ENCODE measurements at places on chromosomes 7 and 10.

GRCh38 chr10:49762566-49762877 is 399 bp upstream of the OGDHL start:
- no peak for DNase-seq

DNA sequence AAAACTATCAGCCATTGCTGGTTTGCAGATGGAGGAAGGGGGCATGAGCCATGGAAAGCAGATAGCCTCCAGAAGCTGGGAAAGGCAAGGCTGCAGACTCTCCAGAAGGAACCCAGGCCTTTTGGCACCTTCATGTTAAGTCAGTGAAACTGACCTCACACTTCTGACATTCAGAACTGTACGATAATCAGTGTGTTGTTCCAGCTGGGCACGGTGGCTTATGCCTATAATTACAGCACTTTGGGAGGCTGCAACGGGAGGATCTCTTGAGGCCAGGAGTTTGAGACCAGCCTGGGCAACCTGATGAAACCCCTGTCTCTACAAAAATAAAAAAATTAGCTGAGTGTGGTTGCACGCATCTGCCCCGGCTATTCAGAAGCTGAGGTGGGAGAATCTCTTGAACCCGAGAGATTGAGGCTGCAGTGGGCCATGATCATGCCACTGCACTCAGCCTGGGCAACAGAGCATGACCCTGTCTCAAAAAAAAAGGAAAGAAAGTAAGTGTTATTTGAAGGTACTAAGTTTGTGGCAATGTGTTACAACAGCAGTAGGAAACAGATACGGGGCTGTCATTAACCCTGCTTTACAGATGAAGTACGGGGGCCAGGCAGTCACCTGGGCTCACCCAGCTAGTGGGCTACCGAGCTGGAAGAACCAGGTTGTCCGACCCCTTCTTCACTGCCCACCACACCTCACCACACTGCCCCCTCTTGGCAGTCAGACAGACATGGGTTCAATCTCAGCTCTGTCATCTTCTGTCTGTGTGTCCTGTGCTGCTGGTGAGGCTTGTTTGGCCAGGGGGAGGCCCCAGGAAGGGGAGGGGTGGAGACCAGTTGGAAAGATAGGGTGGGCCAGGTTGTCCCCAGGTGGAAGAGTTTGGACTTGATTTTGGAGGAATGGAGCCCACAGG is 18.3 kb downstream of the CHST3 start:
- no peak for DNase-seq

DNA sequence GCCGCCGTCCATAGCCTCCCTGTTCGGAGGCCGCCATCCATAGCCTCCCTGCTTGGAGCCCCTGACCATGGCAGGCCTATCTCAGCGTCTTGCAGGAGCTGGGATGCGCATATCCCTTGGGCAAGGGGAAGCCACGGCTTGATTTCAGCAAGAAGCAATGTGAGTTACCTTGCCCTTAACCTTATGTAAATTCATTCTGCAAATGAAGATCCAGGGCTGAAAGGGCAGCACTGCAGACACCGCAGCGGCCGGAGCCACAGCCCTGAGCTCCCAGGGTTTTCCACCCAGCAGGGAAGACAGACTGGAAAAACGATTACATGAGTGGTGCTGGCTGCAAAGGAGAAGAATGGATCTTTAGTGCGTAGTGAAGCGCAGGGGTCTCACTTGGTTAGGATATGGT is 95.8 kb downstream of the SEC61G start:
- DNase-seq = no peak

DNA sequence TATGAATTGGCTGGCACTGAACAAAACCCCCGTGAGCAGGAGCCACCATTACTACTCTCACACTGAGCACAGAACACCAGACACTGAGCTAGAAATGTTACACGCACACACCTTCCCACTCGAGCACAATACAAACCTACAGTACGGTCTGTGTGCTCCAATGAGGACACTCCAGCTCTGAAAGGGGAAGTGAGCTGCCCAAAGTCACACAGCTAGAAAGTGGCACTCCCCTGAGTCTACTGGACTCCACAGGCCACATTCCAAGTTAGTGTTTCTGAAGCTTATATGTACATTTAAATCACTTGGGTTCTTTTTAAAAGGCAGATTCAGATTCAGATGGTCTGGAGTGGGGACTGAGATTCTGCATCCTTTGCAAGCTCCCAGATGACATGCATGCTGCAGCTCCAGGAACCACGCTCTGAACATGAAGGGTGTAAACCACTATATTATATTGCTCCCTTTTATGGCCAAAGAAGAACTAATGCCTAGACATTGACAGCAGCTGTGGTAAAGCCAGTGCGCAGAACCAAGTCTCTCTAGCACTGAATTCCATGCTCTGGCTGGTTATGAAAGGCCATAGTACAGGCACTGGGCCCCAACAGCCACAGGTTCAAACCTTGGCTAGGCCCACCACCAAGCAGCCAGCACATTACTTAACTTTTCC is 77.1 kb downstream of the FRMPD2 start:
- no peak for DNase-seq

DNA sequence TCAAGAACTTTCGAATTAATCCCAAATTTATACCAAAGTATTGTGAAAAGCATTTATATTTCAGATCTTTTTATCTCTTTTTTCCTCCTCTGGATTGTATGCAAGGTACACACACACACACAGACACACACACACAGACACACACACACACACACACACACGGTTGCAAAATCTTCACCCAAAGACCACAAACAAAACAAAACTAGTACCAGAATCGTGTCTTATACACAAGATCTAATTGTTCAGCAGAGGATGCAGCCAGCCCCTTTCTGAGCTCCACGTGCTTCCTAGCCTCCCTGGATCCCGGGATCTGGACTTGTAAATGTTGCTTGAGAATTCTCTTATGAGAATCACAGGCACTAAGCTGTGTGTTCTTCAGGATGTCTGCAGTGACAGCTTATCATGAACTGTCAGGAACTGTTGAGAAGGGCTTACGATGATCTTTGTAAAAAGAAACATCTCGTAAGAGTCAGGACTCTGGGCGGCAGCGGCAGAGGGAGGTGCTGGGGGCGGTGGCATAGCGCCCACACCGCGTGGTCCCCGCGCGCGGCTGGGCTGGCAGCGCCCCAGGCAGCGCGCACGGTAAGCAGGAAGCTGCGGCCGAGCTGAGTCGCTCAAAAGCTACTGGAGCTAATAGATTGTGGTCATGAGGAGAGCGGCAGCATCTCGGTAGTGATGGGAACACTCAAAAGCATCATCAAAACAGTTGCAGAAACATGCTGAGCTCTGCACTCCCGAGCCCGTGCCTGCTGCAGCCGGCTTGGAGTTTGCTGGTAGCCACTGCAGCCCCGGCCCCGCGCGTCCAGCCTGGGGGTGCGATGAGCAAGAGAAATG is 277.6 kb downstream of the GATA3 start:
- DNase-seq = peak; percentile 58

- DNase-seq = no peak
These were observed 7.0 kb upstream of the CAMK2G start for GRCh38 chr10:73881221-73881919.

GRCh38 chr10:67780759-67781538 is 57.0 kb downstream of the DNAJC12 start:
- no peak for DNase-seq

DNA sequence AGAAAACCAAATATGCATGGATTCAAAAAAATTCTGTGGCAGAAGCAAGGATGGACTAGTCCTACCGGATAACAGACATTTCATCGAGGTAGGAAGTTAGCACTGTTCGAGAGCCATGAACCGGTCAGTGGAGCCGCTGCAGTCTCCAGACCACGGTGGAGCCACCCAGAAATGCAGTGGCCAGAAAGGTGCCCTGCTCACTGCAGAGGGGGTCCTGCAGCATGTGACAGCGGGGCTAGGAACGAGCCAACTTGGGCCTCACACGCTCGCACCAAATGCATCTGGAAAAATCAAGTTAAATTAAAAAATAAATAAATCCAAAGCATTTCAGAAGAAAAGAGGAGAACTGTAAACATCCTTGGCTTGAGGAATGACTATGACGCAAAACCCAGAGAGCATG is 13.1 kb upstream of the CFAP46 start:
- DNase-seq = no peak

- no peak for DNase-seq
These were observed 36.1 kb upstream of the CCNY start for GRCh38 chr10:35300063-35300699.

DNA sequence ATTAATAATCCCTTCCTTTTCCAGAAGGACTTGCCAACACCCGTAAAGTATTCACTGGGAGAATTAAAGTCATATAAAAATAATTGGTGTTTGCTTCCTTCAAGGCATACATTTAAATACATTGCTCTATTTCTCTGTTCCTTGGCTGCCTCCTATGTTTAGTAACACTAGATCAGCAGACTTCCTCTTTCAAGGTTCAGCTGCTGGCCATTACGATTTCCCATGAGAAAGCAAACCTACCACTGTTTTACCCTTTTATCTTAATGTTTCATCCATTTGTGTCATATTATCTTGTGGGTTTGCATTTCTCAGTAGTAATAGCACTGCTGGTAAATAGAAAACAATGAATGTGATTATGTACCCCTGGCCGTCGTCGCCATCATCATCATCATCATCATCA is 313.8 kb upstream of the BMPER start:
- no peak for DNase-seq

DNA sequence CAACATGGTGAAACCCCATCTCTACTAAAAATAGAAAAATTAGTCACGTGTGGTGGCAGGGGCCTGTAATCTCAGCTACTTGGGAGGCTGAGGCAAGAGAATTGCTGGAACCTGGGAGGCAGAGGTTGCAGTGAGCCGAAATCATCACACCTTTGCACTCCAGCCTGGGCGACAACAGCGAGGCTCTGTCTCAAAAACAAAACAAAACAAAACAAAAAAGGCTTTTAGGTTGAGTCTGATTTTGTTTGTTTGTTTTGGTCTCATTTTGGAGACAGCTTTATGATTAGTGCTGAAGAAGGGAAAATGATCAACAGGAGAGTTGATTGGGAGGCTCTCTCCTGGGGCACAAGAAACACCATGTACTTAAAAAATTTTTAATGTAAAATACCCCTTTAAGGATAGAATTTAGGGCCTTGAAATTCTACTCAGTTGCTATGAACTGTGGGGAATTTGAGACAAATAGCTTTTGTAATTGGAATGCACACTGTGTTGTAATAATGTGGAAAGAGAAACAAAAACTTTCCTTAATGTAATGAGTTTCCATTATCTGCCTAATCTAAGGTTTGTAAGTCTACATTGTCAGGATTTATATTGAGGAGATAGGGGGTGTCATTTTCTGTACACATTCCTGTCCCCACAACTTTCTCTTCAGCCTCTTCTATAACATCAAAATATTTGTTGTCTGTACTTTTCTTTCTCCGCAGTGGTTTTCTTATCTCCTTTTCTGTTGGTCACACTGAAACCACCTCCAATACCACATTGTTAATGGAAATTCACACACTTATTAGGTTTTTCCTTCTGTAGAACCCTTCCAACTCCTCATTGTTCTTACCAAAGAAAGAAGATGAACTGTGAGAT is 41.3 kb downstream of the ARID5B start:
- no peak for DNase-seq

DNA sequence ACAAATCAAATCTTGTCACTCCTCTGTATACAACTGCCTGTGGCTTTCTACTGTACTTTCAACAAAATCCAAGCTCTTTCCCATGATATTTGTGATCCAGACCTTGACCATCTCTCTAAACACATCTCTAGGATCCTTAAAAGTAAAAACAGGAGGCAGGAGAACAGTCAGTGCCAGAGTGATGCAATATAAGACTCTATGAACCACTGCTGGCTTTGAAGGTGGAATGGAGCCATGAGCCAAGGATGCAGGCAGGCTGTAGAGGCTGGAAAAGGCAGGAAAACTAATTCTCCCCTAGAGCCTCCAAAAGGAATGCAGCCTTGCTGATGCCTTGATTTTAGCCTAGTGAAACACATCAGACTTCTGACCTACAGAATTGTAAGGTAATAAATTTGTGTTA is 45.5 kb upstream of the LRRN3 start:
- no peak for DNase-seq

DNA sequence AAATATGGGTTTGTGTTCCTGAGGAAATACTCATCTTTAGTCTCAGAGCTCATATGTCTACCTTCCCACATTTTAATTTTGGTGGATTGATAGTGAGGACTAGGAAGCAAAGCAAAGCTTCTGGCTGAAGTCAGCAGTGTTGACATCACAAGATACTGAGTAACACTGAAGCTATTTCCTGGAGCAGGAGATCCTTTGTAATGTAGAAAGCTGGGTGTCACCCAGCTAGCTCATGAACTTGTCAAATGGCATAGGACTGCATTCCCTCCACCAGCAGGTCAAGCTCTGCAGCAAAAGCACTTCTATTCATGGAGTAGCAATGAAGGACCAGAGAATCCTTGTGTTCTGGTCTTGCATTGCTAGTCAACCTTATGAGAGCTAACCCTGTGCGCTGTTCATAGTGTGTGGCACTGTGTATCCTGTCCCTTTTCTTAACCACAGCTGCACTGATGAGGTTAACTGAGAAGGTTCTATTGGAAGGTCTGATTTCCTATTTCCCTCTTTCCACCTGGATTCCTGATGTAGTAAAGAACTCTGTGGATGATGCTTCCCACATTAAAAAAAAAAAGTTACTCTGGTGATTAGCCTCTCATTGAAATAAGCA is 94.8 kb upstream of the ZNF804B start:
- DNase-seq = peak; percentile 2

DNA sequence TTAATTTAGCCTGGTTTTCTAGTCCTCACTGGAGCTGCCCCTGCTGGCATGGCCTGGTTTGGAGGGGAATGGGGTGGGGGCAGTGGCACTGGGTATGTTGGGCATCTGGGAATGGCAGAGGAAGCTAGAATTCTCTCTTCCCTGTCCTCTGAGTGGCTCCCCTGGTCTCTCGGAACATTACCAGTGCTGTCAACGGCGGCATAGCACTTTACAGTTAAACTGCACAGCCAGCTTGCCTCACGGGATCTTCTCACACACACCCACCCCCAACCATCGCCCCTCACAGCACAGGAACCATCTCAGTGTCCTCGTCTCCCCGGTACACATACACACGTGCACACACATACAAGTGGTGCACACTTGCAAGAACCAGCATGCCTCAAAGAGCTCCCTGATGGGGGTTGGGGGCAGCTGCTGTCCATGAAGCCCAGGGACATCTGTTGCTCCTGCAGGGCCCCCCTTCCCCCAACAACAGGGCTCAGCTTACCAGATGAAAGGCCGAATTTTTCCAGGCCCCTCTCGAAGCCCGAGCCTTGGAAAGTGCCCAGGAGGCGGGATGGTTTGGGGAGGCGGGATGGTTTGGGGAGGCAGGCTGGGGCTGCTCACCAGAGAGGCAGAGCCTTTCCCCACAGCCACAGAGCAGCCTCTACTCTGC is 41.0 kb downstream of the TSPAN15 start:
- no peak for DNase-seq

Data from T47D (cell line).